ENCODE measurements at places on chromosomes 5 and 9. TPM values are rescaled to one million over a fixed set of nuclear protein-coding genes. Genes with fewer than 3 reads are reported as not detected.

GFRA3 gene
- not detected for total RNA-seq

CATSPER3 gene
- total RNA-seq: 0.71 TPM

CEMIP2 gene
- total RNA-seq: 44.3 TPM

FCHO2 gene
- 23.7 TPM for total RNA-seq

DMXL1 gene
- 26.1 TPM for total RNA-seq

ELAVL2 gene
- total RNA-seq: 0.20 TPM

TXNDC8 gene
- not detected for total RNA-seq

GAS1 gene
- 0.15 TPM for total RNA-seq

PCDHGA12 gene
- total RNA-seq: 9.9 TPM

DNA sequence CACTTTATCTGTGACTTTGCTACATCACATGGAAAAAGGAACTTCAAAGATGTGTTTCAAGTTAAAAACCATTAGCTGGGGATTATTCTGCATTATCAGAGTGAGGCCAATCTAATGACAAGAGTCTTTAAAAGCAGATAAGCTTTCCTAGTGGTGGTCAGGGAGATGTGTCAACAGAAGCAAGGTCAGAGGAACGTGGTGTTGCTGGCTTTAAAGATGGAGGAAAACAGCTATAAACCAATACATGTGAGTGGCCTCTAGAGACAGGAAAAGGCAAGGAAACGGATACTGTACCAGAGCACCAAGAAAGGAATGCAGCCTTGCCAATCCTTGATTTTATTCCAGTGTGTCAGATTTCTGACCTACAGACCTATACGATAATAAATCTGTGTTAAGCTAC, 204.2 kb downstream of the TAF11L14 start:
- H3K27me3 ChIP-seq: no peaks in the 10 kb centered on the region
- no peak overlapping the region for H3K27ac ChIP-seq
- peak; percentile 71 for DNase-seq
- no peaks in the 10 kb centered on the region for H3K4me1 ChIP-seq

DNA sequence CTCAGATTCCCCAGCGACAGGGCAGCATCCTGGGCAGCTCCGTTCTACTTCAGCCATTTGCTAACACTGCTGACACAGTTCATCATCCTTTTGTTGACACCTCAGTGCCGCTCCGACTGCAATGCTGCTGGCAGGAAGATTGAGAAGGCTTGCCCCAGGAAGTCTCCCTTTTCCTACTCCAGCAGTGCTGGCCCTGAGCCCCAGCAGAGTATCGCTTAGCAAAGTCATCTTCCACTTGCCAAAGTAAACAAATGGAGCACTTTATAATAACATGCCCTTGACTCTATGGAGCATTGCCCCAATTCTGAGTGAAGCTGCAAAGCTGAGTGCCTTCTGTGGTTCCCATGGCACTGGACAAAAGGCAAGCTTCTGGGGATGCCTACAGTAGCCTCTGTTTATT, 32.2 kb downstream of the PRLR start:
- no peak overlapping the region for H3K4me3 ChIP-seq
- peaks cover 2% of the 10 kb centered on the region for H3K27me3 ChIP-seq
- DNase-seq: peak; percentile 47
- no peaks in the 10 kb centered on the region for H3K4me1 ChIP-seq

- H3K27me3 ChIP-seq: no peaks in the 10 kb centered on the region
- H3K4me3 ChIP-seq: no peak overlapping the region
- no peaks in the 10 kb centered on the region for H3K36me3 ChIP-seq
- no peak for DNase-seq
- peaks cover 22% of the 10 kb centered on the region for H3K4me1 ChIP-seq
- no peak overlapping the region for H3K27ac ChIP-seq
Observed at GRCh38 chr5:72447751-72448150, 59.5 kb downstream of the ZNF366 start.

- H3K27ac ChIP-seq: no peak overlapping the region
- H3K27me3 ChIP-seq: no peaks in the 10 kb centered on the region
- no peaks in the 10 kb centered on the region for H3K36me3 ChIP-seq
- H3K4me3 ChIP-seq: no peak overlapping the region
- H3K4me1 ChIP-seq: no peaks in the 10 kb centered on the region
- DNase-seq: no peak
Observed at GRCh38 chr5:125199373-125199772, 452.9 kb upstream of the ZNF608 start.

DNA sequence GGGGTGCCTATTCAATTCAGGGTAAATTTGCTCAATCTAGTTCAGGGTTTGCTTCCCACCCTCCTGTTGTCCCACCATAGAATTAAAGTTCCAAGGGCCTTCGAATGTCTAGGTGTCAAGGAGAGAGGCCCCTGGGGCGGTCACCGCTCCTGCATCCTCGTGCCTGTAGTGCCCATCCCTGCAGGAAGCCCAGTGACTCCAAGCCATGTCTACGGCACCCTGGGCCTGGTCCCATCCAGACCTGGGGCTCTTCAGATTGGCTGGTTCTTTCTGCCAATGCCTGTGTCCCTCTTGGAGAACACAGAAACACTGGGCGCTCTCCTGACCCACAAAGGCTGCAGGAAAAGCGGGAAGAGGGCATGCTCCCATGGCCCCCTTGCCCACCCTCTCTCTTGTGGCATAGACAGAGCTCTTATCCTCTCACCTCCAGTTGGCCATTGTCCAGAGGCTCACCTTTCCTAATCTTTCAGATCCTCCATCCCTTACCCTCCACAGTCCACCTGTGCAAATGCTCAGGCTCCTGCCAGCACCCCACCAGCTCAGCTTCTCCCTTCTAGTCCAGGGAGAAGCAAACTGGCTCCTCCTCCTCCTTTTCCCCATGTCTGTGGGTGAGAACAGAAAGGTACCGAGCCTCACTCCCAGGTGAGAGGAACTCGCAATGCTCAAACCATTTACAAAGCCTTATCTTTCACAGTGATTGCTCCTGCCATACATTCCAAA, 253.0 kb upstream of the IRX2 start:
- no peak overlapping the region for H3K4me3 ChIP-seq
- H3K4me1 ChIP-seq: no peaks in the 10 kb centered on the region
- DNase-seq: no peak
- H3K27ac ChIP-seq: no peak overlapping the region
- no peaks in the 10 kb centered on the region for H3K36me3 ChIP-seq
- H3K27me3 ChIP-seq: no peaks in the 10 kb centered on the region

DNA sequence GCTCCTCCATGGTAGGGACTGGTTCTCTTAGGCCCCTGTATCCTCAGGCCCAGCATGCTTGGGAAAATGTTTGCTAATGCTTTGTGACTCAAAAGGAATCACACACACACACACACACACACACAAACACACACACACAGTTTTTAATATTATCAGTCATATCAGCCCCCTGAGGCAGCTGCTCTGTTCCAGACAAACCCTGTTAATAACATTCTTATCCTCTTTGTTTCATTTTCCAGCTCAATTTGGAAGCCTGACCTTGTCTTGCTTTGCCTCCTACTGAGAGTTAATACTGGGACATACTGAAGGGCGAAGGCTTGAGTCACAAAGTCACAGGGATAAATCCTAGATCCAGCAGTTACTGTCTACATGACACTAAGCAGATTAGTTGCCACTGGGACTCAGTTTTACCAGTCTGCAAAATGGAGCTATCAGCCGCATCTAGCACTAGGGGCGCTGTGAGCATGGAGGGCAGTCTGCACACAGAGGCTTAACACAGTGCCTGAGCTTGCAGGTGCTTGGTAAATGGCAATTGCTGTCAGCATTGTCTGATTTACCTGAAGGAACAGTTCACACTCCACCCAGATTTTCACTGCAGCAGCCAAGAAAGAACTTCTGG, 37.1 kb upstream of the KCNMB1 start:
- no peak for DNase-seq
- no peak overlapping the region for H3K4me3 ChIP-seq
- peaks cover 8% of the 10 kb centered on the region for H3K27me3 ChIP-seq
- no peaks in the 10 kb centered on the region for H3K36me3 ChIP-seq
- no peak overlapping the region for H3K27ac ChIP-seq

GRCh38 chr9:135065151-135065550, 22.3 kb upstream of the OLFM1 start:
- no peak overlapping the region for H3K4me3 ChIP-seq
- H3K27ac ChIP-seq: no peak overlapping the region
- H3K27me3 ChIP-seq: no peaks in the 10 kb centered on the region
- H3K4me1 ChIP-seq: no peaks in the 10 kb centered on the region
- no peak for DNase-seq
- no peaks in the 10 kb centered on the region for H3K36me3 ChIP-seq

- no peak for DNase-seq
- no peak overlapping the region for H3K4me3 ChIP-seq
- H3K27ac ChIP-seq: no peak overlapping the region
- H3K36me3 ChIP-seq: no peaks in the 10 kb centered on the region
- H3K27me3 ChIP-seq: no peaks in the 10 kb centered on the region
Observed at GRCh38 chr5:142432369-142432863, 107.6 kb upstream of the SPRY4 start.

DNA sequence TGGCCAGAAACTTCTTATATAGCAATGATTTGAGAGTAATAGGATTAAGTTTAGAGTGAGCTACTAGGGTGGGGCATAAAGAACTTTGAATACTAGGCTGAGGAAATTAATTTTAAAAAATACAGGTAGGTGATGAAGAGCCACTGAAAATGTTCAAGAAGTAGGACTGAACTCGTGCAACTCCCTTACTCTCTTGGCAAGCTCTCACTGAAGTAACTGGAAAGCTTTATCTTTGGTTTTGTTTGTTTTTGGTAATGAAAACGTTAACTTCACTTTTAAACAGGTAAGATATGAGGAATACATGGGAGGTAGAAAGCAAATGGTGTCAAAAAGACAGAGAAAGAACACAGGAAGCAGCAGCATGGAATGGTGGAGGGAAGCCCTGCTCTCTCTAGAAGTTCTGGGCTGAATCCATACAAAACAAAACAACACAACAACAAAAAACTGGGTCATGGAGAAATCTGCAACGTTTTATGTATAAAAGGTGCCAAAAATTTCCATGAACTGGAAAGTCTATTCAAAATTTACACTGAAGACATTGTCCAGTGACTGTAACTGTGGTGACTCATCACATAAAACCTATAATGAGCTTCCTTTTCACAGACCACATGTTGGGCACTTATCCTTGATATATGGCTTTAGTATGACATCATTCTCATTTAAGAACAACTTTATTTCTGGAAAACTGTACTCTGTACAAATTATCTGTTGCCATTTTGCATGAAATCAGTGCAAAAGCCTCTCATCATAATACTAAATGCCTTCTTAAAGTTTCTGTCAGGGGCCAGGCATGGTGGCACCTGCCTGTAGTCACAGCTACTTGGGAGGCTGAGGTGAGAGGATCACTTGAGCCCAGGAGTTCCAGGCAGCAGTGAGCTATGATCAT, 91.2 kb upstream of the CHD1 start:
- no peak overlapping the region for H3K4me3 ChIP-seq
- no peaks in the 10 kb centered on the region for H3K36me3 ChIP-seq
- no peaks in the 10 kb centered on the region for H3K27me3 ChIP-seq
- DNase-seq: peak; percentile 93
- H3K27ac ChIP-seq: peak overlapping the region; percentile 74

- H3K4me3 ChIP-seq: no peak overlapping the region
- DNase-seq: peak; percentile 48
- H3K27ac ChIP-seq: no peak overlapping the region
- H3K36me3 ChIP-seq: no peaks in the 10 kb centered on the region
- H3K27me3 ChIP-seq: no peaks in the 10 kb centered on the region
Observed at GRCh38 chr5:40446910-40447309, 232.8 kb upstream of the PTGER4 start.

DNA sequence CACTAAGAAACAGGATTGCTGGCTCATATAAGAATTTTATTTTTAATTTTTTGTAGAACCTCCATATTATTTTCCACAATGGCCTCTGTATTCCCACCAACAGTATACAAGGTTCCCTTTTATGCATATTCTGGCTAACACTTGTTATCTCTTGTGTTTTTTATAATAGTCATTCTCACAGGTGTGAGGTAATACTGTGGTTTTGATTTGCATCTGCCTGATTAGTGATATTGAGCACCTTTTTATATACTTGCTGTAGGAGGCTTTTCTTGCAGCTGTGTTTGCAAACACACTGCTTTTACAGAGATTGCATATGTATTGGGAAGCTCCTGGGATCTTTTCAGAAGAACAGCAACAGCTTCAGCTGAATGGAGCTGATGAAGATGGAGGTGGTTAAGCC, 164.8 kb downstream of the DEPDC1B start:
- no peak overlapping the region for H3K27ac ChIP-seq
- H3K4me1 ChIP-seq: no peaks in the 10 kb centered on the region
- H3K36me3 ChIP-seq: no peaks in the 10 kb centered on the region
- H3K4me3 ChIP-seq: no peak overlapping the region
- H3K27me3 ChIP-seq: no peaks in the 10 kb centered on the region

- H3K4me3 ChIP-seq: no peak overlapping the region
- no peaks in the 10 kb centered on the region for H3K4me1 ChIP-seq
- no peak for DNase-seq
- H3K27ac ChIP-seq: no peak overlapping the region
Observed at GRCh38 chr5:36502608-36503007, 103.8 kb upstream of the SLC1A3 start.

- H3K36me3 ChIP-seq: no peaks in the 10 kb centered on the region
- H3K4me1 ChIP-seq: no peaks in the 10 kb centered on the region
Observed at GRCh38 chr9:20670395-20670794, 13.7 kb upstream of the FOCAD start.

GRCh38 chr5:1406681-1407640, 38.3 kb downstream of the SLC6A3 start:
- H3K27ac ChIP-seq: no peak overlapping the region
- H3K4me1 ChIP-seq: no peaks in the 10 kb centered on the region
- no peaks in the 10 kb centered on the region for H3K27me3 ChIP-seq
- no peak for DNase-seq

- no peaks in the 10 kb centered on the region for H3K4me1 ChIP-seq
- H3K4me3 ChIP-seq: no peak overlapping the region
- peaks cover 3% of the 10 kb centered on the region for H3K27me3 ChIP-seq
- H3K36me3 ChIP-seq: no peaks in the 10 kb centered on the region
Observed at GRCh38 chr9:134085674-134086073, 17.8 kb upstream of the BRD3 start.

DNA sequence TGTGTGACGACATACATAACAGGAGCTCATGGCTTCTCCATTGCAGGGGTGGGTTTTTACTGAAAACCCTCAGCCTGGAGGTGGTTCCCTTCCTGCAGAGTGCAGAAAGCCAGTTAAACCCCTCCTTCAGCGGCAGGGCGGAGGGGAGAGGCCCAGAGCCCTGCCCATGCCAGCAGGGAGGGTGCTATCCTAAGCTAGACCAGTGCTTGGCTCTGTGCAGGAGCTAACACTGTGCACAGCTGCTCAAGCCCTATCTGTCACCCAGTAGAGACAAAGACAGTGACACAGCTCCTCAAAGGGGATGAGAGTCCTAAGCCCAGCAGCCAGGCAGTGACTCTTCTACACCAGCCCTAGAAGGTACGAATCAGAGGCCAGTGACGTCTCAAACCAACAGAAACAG, 70.0 kb upstream of the ZSWIM6 start:
- H3K27me3 ChIP-seq: no peaks in the 10 kb centered on the region
- no peak overlapping the region for H3K4me3 ChIP-seq
- no peak for DNase-seq

GRCh38 chr5:45385321-45386058, 310.7 kb downstream of the HCN1 start:
- H3K27me3 ChIP-seq: no peaks in the 10 kb centered on the region
- peak; percentile 93 for DNase-seq
- H3K27ac ChIP-seq: peak overlapping the region; percentile 88
- H3K36me3 ChIP-seq: no peaks in the 10 kb centered on the region
- peak overlapping the region; percentile 8 for H3K4me3 ChIP-seq
- H3K4me1 ChIP-seq: peaks cover 29% of the 10 kb centered on the region

GRCh38 chr5:133820507-133820906, 147.9 kb downstream of the C5orf15 start:
- H3K27me3 ChIP-seq: peaks cover 27% of the 10 kb centered on the region
- H3K36me3 ChIP-seq: no peaks in the 10 kb centered on the region
- H3K4me1 ChIP-seq: no peaks in the 10 kb centered on the region
- no peak for DNase-seq

- no peaks in the 10 kb centered on the region for H3K4me1 ChIP-seq
- H3K27ac ChIP-seq: no peak overlapping the region
- no peak overlapping the region for H3K4me3 ChIP-seq
- DNase-seq: no peak
- no peaks in the 10 kb centered on the region for H3K36me3 ChIP-seq
- H3K27me3 ChIP-seq: no peaks in the 10 kb centered on the region
Observed at GRCh38 chr9:92977279-92977678, 30.0 kb downstream of the FGD3 start.

Data from endothelial cell of umbilical vein (primary cell).